KBM-7 (cell line): ENCODE measurements at places on chromosomes 2 and 18.

DNA sequence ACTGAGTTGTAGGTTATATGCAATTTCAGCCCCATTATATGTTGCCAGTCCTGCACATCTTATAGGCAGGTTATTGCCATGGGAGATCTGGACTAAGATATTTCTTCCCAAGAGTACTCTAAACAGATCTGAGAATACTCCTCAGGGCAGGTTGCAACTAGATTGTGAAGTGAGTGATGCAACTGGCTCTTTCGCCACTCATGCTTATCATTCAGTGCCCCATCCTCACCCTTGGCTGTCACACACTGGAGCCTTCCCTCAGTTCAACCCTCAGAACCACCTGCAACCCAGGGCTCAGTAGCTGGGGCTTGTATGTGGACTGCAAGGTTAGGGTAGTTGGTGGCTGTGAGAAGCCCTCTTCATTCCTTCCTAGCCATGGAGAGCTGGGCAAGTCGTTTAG, 14.1 kb downstream of the MERTK start:
- no peak for DNase-seq

DNA sequence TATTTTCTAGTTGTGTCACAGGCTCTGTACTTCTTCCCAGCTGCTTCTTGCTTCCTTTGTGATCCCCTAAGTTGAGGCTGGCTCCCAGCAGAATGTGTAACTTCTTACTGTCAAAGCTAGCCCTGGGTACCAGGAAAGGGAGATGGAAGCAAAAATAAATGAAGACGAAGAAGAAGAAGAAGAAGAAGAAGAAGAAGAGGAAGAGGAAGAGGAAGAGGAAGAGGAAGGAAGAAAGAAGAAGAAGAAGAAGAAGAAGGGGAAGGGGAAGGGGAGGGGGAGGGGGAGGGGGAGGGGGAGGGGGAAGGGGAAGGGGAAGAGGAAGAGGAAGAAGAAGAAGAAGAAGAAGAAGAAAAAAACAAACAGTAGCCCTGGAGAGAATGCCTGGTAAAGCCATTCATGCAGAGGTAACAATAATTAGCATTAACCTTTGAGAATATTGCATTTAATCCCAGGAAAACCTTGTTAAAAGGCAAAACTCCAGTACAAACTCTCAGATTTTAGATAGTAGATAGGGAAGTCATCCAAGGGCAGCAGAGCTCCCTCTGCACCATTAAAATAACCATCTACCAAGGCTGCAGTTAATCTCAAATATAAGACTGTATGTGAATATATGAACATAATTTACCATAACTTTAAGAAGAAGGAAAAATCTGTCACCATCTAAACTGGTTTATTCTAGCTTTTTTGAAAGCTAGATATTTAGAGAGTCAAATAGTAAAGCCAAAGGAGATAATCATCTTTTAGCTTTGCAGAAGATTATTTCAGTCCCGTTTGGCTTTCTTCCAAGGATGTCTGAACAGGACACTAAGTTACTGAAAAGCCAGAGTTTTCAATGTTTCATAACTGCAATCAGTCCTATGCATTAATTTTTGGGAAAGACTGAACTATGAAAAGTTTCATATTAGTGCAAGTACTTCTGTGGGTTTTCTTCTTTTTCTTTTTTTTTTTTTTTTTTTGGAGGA, 44.3 kb upstream of the FBXO11 start:
- DNase-seq: no peak

DNA sequence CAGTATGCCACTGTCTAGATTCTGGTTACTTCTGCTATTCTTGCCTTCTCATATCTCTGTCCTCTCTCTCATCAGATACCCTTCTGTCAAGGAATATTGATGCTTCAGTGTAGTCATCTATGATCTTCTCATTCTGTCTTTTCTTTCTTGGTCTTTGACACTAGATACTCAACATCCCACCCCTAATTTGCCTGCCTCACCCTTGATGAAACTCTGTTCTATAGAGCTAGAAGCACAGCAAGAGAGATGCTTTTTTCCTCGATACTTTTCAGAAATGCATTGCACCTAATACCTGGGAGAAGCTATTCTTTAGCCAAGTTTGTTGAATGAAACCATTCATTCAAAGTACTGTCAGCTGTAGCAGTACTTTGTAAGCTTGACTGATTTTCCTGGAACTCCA, 9.5 kb downstream of the SEPTIN2 start:
- no peak for DNase-seq

DNA sequence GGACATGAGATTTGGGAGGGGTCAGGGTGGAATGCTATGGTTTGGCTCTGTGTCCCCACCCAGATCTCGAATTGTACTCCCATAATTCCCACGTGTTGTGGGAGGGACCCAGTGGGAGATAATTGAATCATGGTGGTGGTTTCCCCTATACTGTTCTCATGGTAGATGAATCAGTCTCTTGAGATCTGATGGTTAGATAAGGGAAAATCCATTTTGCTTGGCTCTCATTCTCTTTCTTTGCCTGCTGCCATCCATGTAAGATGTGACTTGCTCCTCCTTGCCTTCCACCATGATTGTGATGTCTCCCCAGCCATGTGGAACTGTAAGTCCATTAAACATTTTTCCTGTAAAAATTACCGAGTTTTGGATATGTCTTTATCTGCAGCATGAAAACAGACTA, 80.9 kb upstream of the GALNT5 start:
- DNase-seq: no peak

GRCh38 chr2:10844097-10844496, 31.5 kb upstream of the PDIA6 start:
- no peak for DNase-seq

DNA sequence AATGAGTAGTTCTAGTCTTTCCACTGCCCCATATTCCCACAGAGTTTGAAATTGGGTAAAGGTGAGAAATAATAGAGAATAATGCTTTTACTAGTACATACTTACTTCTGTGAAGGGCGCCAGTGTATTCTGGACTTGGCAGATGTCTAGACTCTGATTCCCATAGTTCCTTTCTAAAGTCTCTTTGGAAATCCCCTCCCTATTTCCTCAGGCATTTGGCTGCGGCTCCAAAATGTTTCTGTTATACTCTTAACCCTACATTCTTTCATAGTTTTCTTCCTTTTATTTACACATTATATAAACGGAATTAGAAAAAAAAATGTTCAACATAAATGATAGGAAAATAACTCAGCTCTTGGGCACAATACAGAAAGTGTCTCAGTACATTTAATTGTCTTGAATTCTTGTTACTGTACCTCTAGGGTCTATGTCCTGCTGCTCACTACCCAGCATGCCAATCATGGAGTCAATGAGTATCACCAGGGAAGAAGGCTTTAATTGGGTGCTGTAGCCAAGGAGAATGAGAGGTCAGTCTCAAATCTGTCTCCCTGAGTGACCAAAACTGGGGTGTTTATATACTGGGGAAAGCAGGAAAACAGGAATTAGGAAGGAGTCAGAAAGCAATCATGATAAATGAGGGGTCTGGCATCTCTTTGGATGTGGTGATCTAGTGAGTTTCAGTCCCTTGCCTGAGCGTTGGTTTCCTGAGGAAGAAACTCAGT, 147.8 kb upstream of the MMADHC start:
- DNase-seq: no peak

GRCh38 chr2:46666044-46666679, 186.8 kb downstream of the TMEM247 start:
- no peak for DNase-seq

DNA sequence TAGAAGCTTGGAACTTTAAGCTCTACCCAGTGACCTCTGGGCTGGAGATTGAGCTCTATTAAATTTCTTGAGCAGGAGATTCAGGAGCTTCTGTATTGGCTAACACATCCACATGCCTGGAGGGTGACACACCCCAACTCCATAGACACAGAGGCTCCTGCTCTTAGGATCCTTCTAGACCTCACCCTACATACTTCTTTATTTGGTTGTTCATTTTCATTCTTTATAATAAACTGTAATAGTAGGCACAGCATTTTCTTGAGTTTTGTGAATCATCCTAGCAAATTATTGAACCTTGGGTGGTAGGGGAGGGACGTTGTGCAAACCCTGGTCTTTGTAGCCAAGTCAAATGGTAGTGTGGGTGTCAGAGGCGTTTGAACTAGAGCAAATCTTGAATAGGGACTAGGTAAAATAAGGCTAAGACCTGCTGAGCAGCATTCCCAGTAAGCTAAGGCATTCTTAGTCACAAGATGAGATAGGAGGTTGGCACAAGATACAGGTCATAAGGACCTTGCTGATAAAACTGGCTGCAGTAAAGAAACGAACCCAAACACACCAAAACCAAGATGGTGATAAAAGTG, 323.8 kb upstream of the GALNT5 start:
- DNase-seq: no peak

DNA sequence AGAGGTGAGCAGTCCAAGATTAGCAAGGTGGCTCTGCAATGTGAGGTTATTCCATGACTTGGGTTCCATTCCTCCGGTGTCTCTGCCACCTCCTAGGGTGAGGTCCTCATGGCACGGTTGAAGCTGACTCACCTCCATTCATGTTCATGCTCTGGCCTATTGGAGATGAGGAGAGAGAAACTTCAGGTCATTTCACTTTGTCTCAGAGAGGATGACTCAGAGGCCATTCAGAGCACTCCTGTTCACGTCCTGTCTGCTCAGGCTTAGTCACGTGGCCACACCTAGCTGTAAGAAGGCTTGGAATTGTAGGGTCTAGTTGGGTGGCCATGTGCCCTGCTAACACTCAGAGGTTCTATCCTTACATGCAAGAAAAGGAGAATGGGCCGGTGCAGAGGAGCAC, 67.5 kb upstream of the MBOAT2 start:
- no peak for DNase-seq

GRCh38 chr2:163417596-163418337, 318.0 kb downstream of the FIGN start:
- no peak for DNase-seq

DNA sequence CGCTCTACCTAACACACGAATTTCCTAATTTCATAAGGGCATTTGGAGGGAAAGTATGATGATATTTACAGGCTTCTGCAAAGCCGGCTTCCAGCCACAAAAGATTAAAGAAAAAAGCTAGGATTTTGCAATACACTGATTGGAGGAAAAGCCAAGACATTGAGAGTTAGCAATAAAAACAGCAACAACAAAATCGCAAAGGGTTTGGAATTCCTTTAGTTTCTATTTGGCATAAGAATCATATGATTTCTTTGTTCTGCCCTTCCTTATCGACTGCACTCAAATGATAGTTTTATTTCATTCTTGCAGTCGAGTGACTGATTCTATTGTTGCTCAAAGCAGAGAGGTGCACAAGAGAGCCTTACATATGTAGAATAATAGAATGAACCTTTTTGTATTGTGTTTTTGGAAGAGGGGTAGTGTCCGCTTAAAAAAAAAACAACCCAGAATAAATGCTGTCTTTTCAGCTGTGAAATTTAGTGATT, 3.9 kb upstream of the ZNF532 start:
- DNase-seq: no peak

GRCh38 chr2:50480507-50480906, 551.4 kb downstream of the NRXN1 start:
- no peak for DNase-seq

DNA sequence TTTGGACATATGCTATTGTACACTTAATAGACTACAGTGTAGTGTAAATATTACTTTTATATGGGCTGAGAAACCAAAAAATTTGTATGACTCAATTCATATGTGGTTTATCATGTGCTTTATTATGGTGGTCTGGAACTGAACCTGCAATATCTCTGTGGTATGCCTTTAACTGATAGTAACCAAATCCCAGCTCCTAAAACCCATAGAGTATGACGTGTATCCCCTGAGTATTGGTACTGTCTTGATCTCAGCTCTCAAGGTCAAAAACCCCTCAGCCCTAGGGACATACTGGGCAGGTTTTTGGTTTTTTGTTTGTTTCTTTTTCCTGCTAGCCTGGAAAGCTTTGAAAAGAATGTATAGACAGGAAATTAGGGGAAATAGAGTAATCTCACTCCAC, 42.2 kb upstream of the ARHGAP15 start:
- DNase-seq: no peak

GRCh38 chr2:44555700-44556099, 194.0 kb downstream of the CAMKMT start:
- no peak for DNase-seq

- DNase-seq: no peak
Measured at GRCh38 chr2:119491776-119492525, 32.3 kb downstream of the SCTR start.

DNA sequence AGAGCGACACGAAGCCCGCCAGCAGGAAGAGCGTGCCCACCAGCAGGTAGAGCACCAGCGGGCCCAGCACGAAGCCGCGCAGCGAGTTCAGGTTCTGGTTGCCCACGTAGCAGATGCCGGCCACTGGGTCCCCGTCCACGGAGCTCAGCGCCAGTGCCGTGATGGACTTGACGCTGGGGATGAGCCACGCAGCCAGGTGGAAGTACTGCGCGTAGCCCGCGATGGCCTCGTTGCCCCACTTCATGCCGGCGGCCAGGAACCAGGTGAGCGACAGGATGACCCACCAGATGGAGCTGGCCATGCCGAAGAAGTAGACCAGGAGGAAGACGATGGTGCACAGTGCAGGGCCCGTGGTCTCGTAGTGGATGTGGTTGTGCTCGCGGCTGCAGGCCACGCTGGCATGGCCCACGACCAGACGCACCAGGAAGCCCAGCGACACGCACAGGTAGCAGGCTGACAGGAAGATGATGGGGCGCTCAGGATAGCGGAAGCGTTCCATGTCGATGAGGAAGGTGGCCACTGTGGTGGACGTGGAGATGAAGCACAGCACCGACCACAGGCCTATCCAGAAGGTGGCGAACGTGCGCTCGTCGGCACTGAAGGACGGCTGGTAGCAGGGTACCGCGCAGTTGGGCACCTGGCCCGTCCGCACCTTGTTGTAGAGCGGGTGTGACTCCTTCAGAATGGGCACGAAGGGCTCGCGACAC, 2.1 kb downstream of the FZD5 start:
- no peak for DNase-seq

- DNase-seq: no peak
Measured at GRCh38 chr18:70148039-70148938, 57.2 kb downstream of the RTTN start.

DNA sequence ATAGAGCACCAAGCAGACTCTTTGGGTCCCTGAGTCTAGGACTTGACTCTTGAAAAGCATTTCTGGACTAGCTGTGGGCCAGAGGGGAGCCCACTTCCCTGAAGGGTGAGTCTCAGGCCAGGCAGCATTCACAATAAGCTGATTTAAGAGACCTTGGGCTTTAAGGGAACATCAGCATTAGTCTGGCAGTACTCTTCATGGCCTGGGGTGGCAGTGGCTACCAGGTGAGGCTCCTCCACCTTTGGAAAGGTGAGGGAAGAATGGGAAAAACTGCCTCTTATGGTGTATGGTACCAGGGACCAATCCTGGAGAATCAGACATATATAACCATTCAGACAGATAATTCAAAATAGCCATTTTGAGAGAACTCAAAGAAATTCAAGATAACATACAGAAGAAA, 599.9 kb upstream of the POU3F3 start:
- no peak for DNase-seq

DNA sequence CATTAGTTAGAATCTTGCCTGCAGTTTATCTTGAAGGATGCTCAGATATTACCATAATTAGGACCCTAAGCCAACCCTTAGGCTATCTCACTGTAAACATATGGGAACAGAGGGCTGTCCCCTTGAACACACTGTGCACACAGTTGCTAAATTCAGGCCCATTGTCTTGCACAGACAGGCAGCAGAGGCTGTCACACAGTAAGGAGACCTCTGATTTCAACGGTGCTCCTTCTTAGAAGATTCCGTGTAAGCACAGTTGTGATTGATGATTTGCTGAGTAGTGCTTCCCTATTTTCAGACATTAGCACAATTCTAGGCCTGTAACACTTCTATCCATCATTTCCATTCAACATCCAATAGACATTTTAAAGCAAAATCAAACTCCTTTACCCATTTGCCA, 108.0 kb downstream of the RNF152 start:
- DNase-seq: no peak
